Effector memory CD8-positive, alpha-beta T cell (primary cell): ENCODE measurements at places on chromosomes 3 and 15.

- no peak for DNase-seq
Observed at GRCh38 chr15:35000511-35000910, 12.4 kb upstream of the ZNF770 start.

- no peak for DNase-seq
Observed at GRCh38 chr15:100671858-100672543, 69.6 kb downstream of the ASB7 start.

DNA sequence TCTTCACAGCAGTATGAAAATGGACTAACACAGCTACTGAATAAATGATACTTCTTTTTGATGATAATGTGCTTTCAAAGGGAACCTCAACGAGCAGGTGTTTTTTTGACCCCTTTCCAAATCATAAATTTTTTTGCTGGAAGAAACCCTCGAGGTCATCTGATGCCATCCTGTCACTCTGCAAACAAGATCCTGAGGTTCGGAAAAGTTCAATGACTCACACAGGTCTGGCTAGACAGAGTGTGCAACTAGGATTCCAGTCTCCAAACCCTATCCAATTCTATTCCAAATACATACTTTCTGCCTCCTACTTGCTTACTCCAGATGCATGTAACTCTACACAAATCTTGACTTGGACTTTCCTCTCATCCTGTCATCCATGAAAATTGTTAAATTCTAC lies 124.7 kb downstream of the NEDD4 start:
- DNase-seq: no peak

DNA sequence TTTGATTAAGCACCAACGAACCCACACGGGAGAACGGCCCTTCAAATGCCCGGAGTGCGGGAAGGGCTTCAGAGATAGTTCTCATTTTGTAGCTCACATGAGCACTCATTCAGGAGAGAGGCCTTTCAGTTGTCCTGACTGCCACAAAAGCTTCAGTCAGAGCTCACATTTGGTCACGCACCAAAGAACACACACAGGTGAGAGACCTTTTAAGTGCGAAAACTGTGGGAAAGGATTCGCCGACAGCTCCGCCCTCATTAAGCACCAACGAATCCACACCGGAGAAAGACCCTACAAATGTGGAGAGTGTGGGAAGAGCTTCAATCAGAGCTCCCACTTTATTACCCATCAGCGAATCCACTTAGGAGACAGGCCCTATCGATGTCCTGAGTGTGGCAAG lies 8.7 kb downstream of the ZNF774 start:
- DNase-seq: no peak

- DNase-seq: no peak
Observed at GRCh38 chr15:33467816-33468163, 157.0 kb downstream of the RYR3 start.

- DNase-seq: no peak
Observed at GRCh38 chr15:61685534-61685933, 374.7 kb downstream of the VPS13C start.

DNA sequence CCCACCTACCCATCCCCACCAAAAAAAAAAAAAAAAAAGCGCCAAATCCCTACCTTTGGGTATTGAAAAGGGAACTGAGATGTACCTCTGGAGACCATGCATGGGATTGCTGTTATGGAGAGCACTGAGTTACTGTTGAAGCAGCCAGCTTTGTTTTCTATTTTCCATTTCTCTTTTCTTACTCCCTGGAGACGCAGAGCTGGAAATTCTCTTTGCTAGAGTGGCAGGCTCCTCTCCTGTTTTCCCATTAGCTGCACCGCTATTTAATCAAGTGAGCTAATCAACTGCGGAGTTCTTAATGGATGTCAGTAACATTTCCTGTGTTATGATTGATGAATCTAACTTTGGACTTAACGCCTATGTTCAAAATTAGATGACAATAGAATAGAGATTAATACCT lies 136.1 kb upstream of the LMCD1 start:
- no peak for DNase-seq

- no peak for DNase-seq
Observed at GRCh38 chr3:186974824-186975313, 44.5 kb downstream of the ST6GAL1 start.

- DNase-seq: no peak
Observed at GRCh38 chr15:85761635-85762034, 33.1 kb downstream of the KLHL25 start.

DNA sequence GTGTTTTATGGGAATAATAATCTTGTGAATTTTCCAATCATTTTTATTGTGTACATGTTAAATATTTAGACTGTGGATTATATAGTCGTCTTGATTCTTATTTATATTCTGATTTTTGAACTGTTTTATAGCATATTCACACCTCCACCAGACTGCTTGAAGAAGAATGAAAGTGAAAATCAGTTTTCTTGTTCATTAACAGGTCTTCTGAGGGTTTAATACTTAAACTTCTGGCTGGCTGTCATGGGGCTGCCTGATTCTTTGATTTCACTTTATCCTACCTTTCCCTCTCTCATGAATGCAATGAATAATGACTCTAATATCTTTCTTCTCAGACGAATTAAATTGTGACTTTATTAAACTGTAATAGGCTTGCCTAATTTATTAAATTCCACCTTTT lies 56.2 kb downstream of the ATP2C1 start:
- no peak for DNase-seq

- no peak for DNase-seq
Observed at GRCh38 chr3:87161851-87162250, 65.3 kb upstream of the CHMP2B start.

DNA sequence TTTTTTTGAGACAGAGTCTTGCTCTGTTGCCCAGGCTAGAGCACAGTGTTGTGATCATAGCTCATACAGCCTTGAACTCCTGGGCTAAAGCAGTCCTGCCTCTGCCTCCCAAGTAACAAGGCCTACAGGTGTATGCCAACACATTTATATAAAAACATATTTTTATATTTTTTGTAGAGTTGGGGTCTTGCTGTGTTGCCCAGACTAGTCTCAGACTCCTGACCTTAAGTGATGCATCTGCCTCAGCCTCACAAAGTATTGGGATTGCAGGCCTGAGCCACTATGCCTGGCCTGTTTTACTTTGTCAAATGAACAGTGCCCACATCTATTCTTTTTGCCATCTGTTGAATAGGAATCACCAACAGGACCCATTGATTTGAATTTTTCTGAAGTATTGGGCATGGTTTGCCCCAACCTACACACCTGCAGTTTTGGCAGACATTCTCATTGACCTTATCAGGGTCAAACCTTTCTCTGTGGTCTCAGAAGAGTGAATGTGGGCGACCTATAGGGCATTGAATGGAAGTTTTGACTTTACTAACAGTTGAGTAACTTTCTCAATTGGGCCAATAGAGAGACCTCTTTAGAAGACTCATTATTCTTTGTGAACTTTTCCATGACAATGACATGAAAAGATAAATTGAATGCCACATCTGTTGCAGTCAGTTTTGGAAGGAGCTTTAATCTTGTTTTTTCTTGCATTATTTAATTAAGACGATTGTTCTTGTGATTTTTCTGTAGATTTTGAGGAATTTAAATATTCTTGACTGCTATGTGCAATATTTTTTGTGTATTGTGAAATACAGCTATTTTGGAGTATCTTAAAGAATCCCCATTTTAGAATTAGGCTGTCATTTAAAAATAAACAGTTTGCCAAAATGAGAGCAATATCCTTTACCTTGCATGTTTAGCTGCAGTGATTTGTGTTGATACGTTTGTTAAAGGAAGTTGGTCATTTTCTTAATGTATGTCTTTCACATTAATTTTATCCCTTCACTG lies 2.7 kb downstream of the IREB2 start:
- no peak for DNase-seq

DNA sequence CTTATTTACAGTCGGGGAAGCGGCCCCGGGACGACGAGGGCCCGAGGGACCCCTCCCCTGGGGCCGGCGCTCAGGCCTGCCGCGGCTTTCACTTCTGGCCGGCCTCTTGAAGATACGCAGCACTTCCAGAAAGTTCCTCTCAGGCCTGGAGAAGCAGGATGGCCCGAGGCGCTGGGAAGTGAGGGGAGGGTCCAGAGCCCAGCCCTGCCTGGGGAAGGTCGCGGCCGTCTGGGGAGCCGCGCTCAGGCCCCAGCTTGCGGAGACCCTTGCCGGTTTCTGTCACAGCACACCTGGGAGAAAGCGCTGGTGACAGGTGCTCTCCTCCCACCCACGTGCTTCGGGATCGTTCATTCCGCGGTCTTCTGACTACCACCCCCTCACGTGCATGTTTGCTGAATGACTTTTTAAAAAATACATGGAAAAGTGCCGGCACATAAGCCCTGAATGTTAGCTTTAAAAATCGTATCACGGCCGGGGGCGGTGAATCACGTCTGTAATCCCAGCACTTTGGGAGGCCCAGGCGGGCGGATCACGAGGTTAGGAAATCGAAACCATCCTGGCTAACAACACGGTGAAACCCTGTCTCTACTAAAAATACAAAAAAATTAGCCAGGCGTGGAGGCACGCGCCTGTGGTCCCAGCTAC lies 727 bp upstream of the TM2D3 start:
- no peak for DNase-seq

DNA sequence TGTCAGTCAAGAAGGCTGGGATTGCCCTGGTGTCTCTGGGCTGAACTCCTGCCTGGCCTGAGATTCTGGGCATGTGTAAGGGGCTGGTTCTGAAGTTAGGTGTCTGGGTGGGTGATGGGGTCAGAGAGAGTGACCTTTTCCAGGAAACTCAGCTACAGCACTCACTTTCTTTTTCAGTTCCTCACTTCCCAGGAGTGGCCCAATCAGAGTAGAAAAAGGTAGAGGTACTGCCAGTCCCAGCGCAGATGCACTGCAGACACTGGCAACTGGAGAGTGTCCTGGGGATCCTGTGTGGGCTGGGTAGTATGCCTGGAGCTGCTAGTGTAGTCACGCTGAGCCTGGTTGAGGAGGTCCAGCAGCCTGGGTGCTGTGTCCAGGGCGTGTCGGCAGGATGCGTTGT lies 46.5 kb upstream of the APEH start:
- DNase-seq: no peak

DNA sequence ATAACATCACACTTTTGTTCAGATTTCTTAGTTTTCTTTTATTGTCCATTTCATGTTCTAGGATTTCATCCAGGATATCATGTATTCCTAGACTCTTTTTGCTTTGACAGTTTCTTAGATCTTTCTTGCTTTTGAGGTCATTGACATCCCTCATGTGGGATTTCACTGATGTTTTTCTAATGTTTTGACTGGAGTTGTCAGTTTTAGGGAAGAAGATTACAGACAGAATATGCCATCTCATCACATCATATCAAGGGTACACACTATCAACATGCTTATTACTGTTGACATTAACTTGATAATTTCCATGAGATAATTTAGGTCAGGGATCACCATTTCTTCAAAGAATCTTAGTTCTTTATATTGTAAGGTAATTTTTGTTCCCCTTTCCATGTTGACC lies 101.7 kb downstream of the NPAP1 start:
- no peak for DNase-seq

- DNase-seq: no peak
Observed at GRCh38 chr3:28077572-28077971, 163.8 kb upstream of the CMC1 start.

DNA sequence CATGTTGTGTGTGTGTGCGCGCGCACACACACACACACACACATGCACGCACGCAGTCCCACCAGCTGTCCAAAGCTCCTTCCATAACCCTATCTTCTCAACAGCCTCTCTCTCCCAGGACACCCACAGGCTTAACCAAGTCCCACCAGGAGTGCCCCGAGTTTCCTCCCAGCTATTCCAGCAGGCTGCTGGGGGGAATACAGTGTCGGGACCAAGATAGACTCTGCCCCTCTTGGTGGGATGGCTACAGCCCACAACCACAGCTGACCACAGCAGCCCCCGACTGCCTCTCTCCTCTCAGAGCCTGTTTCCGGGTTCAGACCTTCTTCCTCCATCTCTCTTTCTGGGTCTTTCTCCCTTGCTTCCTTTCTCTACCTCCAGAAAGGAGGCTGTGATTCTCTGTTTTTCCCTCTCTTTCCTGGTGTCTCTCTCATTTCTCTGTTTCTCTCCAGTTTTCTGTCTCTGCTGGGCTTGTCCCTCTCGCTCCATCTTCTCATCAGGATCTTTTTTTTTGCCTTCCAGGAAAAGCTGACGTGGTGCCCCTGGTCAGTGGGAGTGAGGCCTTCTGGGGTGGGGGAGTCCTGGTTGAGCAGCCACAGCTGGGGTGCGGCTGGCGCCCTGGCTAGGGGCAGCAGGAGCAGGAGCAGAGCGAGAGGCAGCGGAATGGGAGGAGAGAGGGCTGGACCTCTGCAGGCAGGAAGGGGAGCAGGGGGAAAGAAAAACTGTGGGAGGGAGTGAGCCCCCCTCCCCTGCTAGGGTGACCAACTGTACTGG lies 3.3 kb upstream of the ISLR start:
- no peak for DNase-seq

GRCh38 chr15:63414474-63415120 lies 33.0 kb upstream of the CA12 start:
- DNase-seq: no peak

GRCh38 chr15:92571824-92572223 lies 83.8 kb downstream of the FAM174B start:
- no peak for DNase-seq

- no peak for DNase-seq
Observed at GRCh38 chr15:100328796-100329195, 13.0 kb downstream of the ADAMTS17 start.
